ENCODE measurements at places on chromosomes 13 and 19. TPM values are rescaled to one million over a fixed set of nuclear protein-coding genes. Genes with fewer than 3 reads are reported as not detected.

The CAPS gene
- 5.5 TPM for total RNA-seq

The PEAK3 gene
- not detected for total RNA-seq

The ZNF578 gene
- total RNA-seq = 2.2 TPM

The SELENOV gene
- total RNA-seq = not detected

The ZNF700 gene
- 5.9 TPM for total RNA-seq

The SSC5D gene
- 9.2 TPM for total RNA-seq

The CRYL1 gene
- total RNA-seq = 28.7 TPM

The CALR3 gene
- total RNA-seq = not detected

The SLC25A41 gene
- not detected for total RNA-seq

The DIS3 gene
- total RNA-seq = 42.0 TPM

The ZNF709 gene
- total RNA-seq = 1.8 TPM

The PRTN3 gene
- not detected for total RNA-seq

The ZNF793 gene
- 0.73 TPM for total RNA-seq

The ADPRHL1 gene
- total RNA-seq = 3.9 TPM

The FAM32A gene
- 86.4 TPM for total RNA-seq

The CACNG7 gene
- not detected for total RNA-seq

The DNAAF3 gene
- 0.59 TPM for total RNA-seq
